ENCODE measurements at places on chromosomes 3 and 15.

DNA sequence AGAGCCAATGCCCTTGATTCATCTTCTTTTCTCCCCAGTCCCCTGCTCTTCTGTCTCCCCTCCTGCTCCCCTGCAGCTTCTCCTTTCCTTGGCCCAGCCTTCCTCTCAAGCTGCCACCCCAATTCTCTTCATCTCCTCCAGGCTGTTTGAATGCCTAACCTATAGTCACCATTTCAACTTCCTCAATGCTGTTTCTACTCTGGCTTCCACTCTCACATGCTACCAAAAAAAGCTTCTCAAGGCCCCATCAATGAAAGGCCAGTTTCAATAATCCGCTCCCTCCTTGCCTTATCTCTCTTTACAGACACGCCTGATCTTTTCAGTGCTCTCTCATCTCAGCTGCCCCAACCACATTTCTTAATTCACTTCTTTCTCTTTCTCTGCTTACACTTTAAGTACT, 212.2 kb upstream of the GPR149 start:
- DNase-seq = no peak

DNA sequence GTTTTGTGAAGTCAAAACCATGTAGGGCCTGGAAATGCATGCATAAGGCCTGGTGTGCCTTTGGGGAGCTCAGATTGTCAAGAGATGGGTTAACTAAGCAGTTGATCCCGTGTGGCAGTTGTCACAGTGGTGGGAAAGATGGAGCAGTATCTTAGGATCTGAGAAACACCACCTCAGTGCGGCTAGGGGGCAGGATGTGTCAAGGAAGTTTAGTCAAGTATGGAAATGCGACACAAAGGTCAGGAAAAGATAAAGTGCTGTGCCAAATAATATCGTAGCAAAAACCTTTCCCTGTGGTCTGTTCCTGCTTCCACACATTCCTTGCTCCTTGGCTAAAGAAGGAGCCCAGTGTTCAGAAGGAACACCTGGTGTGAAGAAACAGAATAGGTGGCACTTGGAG, 396.4 kb downstream of the EDEM1 start:
- no peak for DNase-seq

GRCh38 chr3:16589867-16590624, 15.2 kb downstream of the DAZL start:
- no peak for DNase-seq

- no peak for DNase-seq
These were observed 52.9 kb upstream of the RNU6-1 start for GRCh38 chr15:67892559-67893377.

- DNase-seq = peak; percentile 77
These were observed 20.8 kb downstream of the ARL14 start for GRCh38 chr3:160697637-160698380.

GRCh38 chr15:72116731-72117485, 1.0 kb downstream of the MYO9A start:
- DNase-seq = peak; percentile 23

DNA sequence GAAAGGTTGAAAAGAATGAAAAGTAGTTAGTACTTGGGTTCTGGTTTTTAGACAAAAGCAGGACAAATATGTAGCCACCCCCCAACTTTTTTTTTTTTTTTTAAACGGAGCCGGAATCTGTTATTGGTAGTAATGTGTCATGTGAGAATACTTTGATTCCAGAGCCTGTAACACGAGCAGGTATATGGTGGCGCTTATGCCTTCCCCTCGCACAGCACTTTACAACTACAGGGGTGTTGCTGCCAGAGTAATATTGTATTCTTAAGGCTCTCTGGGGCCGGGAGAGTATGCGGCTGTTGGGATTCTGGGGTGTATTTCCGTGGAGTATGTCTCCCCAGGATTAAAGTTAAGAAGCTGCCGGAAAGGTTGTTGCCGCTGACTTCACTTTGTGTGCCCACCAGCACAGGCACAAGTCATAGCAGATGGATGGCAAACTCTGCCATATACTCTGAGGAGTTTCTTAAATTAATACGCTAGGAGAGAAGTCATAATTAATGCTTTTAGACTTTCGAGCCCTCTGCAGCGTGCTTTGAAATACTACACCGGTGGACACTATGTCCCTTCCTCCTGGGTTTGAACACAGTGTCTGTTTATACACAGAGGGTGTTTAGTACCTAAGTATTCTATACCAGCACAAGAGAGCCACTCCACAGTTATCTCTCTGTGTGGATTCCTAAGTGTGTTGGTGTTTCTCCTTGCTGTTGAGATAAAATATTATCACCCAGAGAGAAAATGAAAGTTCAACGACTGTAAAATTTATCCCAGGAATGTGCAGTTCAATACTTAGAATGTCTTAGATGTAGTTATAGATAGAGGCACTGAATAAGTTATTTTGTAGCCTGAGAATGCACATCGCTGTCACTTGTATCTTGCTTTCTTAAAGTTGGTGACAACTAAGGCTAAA, 1.4 kb downstream of the MBNL1 start:
- DNase-seq = peak; percentile 87

- DNase-seq = no peak
These were observed 417.3 kb downstream of the GABRB3 start for GRCh38 chr15:26355472-26356074.

DNA sequence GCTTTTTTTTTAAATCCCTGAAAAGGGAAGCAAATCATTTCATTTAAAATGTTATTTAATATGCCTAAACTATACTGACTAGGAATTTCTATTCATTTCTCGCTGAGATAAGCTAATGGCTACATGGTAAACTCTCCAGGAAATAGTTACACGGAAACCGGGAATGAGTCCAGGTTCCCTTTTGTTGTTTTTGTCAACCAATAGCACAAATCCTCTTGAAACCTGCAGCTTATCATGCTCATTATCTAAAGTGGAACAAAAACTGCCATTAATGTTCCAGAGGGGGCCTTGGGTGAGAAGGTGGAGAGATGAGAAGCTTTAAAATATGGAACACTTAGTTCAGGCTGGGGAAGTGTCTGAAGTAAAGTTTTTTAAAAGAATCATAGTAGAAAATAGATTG, 113.5 kb upstream of the ALCAM start:
- DNase-seq = no peak

DNA sequence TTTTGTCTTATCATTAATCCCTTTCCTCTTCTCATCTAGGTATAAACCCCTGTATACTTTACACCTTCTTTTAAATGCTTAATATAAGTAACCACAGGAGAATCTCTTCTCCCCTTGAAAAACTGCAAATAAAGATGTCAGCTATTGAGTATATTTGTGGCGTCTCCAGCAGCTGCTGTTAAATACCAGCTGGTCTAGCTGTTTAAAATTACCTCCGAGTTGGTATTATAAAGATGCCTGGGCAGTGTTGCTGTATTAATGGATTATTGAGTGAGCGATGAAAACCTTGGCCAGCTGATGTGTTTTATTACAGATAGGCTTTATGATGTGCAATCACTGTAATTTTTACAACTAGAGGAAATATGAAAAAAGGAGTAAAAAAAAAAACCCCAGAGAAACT, 388.1 kb downstream of the TBC1D5 start:
- DNase-seq = no peak

DNA sequence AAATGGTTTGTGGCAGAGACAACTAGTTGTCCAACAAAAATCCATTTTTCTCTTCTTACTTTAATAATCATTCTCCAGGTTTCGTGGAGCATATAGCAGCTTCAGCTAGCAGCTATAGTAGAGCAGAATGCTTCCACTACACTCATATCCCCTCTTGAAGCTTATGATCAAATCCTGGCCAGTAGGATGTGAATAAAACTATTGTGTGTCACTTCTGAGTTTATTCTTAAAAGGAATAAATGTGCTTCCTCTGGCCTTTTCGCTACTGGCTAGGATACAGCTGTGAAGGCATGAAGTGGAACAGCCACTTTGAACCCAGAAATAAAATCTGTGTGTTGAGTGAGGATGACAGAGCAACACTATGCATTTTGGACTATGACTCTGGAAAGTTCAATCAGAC, 7.8 kb upstream of the CPOX start:
- DNase-seq = no peak

Data from HT1080 (cell line).